ENCODE measurements at places on chromosomes 2 and 18.

GRCh38 chr2:58939388-58939787 lies 698.3 kb upstream of the FANCL start:
- no peak for DNase-seq

DNA sequence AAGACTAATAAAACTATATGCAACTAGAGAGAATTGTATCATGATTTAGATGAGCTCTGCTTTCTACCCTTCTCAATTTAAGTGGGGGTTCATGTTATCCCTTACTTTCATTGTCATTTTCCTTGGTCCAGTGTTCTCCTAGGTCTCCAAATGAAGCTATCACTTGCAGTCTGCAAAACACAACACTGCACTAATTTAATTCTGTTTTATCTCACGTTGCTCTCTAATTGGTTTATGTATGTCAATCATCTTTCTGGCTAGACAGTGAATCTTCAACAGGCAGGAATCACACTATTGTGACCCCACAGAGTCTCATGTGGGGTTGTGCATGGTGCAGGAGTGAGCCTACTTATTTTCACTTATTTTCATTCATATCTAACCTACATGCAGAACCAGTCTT lies 348.3 kb upstream of the SYT4 start:
- no peak for DNase-seq

DNA sequence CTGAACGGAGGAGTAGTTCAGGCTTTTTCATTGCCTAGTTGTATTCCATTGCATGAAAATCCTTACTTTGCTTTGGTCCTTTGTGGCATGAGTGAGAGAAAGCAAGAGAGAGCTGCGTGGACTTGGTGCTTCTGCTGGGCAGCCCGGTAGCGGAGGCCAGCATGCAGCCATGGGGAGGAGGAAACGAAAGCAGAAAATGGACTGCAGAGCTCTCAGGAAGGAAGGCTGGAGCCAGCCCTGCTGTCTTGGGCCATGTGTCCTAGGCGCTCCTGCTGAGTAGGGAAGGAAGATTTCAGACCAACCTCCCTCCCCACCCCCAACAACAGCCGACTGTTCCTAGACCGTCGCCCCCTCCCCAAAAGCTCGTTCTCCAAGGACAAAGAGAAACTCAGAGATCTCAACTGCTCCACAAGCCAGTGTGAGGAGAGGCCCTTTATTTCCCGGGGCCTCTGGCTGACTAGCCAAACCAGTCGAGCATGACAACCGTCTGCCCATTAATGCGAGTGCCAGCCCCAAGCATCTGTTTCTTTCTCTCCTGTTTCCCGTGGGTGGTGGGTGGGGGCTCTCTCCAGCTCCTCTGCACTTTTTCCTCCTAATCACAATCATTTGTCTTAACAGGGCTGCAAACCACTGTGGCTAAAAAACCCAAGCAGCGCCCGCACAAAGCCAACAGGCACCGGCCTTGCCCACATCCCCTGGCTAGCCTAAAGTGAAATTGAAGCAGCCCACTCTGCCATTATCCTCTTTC lies 66.8 kb upstream of the FZD7 start:
- DNase-seq, result no peak

- DNase-seq, result no peak
These were observed 214.2 kb downstream of the DYSF start for GRCh38 chr2:71667256-71668182.

DNA sequence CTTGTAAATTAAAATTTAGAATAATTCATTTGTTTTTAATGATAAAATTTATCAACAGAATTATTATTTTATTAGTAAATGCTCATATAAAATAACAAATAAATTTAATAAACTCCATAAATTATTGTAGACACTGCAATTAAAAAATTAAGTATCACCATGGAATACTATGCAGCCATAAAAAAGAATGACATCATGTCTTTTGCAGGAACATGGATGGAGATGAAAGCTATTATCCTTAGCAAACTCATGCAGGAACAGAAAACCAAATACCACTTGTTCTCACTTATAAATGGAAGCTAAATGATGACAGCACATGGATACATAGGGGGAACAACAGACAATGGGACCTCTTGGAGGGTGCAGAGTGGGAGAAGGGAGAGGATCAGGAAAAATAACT lies 29.7 kb upstream of the DSG3 start:
- no peak for DNase-seq

GRCh38 chr2:187614756-187615155 lies 60.5 kb upstream of the TFPI start:
- no peak for DNase-seq
